ENCODE measurements at places on chromosomes 1 and 21.
A peak's percentile ranks its signal among the peaks of the same experiment; 100 is the strongest.

DNA sequence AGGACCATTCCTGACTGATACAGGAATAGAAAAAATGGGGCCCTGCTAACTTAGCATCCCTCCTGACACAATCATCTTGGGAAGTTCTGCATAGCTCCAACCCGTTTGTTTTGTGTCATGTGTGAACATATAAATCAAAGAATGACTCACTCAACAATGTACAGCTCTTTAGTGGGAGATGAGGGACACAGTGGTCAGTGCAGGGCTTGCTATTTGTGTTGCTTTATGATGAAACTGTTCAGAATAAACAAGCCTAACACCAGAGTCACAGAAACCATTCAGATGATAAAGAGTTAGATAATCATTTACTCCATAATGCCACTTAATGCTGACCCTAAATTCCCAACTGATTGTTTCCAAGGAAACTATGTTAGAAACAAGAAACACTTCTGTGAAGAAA lies 154.2 kb upstream of the ZNHIT6 start:
- DNase-seq: no peak

DNA sequence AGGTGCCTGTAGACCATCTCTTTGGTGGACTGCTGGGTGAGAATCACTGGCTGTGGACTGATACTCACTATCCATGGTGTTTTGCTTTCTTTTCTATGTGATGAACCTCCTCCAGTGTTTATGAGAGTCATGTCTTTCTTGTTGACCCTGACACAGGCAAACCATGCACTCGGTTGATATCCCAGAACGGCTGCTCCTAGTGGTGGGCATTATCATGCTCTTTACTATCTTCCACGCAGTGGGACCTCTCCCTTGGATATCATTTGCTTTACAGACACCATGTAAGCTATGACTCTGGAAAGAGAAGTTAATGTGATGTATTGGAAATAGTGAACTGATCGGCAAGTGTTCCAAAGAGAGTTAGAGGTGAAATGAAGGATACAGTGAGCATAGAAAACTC lies 1455.6 kb downstream of the BRINP3 start:
- no peak for DNase-seq

- no peak for DNase-seq
These were observed 832.3 kb downstream of the LTN1 start for GRCh38 chr21:28160378-28160777.

GRCh38 chr1:183522104-183522503 lies 49.8 kb downstream of the SMG7 start:
- DNase-seq: no peak

GRCh38 chr1:188708795-188709535 lies 1768.7 kb downstream of the BRINP3 start:
- no peak for DNase-seq

DNA sequence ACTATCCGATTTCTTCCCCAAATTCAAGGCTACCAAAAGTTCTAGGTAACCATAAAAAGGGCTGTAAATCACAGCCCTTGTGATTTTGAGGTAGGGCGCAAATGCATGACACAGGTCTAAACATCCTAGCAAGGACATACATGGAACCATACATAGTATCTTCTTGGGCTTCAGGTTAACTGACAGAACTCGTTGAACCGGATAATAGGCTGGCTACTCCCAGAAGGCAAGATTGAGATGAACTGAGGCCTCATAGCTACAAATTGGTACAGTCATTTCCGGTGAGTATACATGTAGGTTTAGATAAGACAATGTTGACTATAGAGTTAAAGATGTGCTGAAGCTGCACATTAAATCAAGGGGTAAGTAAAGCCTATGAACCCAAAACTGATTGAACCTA lies 27.3 kb upstream of the TP53BP2 start:
- DNase-seq: no peak

GRCh38 chr1:155607708-155608107 lies 2.3 kb upstream of the MSTO1 start:
- no peak for DNase-seq

DNA sequence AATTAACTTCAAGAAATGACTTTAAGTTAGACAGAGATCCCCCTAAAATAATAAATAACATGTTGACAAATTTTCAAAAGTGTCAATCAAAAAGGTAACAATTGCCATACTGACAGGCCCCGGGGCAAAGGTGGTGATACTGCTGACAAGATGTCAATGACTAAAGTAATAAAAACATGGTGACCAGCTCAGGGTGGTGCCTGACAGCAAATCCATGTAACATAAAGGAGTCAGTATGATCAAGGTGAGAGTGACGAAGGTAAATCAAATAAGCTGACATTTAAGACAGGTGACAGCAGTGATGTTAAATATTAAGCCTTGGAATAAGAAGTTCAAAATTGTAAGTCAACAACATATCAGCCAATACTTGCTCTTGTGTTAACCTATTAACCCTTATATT lies 387.5 kb downstream of the DPYD start:
- no peak for DNase-seq

DNA sequence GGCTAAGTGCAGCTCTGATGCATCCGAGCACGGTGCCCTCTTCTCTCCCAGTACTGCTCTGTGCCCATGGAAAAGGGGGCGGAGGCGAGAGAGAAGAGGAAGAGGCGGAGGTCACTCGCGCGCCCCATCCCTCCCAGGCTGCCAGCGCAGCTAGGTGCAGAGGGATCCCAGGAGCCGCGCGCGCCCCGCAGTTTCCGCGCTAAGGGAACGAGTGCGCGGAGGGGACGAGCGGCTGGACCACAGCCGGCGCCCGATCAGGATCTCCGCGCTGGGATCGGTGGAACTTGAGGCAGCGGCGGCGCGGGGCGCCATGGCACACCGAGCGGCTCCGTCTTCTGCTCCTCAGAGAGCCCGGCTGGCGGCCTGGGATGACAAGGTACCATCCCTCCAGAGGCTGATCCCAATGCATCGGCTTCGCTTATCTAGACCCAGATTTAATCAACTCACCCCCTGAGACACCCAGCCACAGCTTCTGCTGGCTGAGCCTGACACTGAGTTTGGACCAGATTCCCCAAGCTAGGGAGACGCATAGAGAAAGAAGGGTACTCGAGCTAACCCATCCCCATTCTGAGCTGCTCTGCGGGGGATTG lies at the start of gene PTGFR:
Gene PTGFR, plus strand, starts transcription at position 114 of the 590 bp plus-strand sequence. CDS start 1,770 bp downstream, outside the sequence.
- no peak for DNase-seq

- no peak for DNase-seq
These were observed 31.4 kb downstream of the IFI16 start for GRCh38 chr1:159040893-159041724.

DNA sequence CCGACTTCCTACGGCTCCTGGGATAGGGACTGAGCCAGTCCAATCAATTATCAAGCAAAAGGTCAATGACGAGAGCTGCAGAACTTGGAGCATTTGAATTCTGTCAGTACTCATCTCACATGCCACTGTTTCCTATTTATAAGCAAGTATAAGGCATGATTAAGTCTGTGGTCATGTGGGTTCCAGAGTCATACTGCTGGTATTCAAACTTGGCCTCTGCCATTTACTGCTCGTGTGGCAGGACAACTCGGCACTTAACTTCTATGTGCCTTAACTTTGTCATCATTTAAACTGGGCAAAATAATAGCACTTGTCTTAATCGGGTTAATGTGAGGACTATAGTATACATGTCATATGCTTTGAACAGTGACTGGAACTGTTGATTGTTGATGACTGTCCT lies 44.9 kb upstream of the TNFSF18 start:
- no peak for DNase-seq

GRCh38 chr1:29576510-29576909 lies 340.2 kb downstream of the PTPRU start:
- DNase-seq: no peak

DNA sequence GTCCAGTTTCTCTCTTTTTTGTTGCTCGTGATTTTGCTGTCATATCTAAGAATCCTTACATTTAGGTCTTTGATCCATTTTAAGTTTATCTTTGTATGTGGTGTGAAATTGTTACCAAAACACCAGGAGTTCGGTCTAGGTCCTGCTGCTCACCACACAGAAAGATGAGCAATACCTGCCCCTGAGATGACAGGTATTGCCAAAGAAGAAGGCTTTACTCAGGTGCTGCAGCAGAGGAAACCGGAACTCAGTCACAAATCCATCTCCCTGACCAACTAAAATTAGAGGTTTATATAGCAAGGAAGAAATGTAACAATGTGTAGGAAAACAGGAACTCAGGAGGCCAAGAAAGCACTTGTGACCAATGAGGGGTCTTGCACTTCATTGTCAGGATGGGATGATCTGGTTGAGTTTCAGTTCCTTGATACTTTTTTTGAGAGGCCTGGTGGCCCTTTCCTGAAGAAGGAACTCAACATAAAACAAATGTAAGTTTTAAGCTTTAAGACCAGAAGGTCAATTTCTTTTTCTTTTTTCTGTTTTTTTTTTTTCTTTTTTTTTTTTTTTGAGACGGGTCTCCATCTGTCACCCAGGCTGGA lies 16.5 kb upstream of the SETDB1 start:
- DNase-seq: no peak

DNA sequence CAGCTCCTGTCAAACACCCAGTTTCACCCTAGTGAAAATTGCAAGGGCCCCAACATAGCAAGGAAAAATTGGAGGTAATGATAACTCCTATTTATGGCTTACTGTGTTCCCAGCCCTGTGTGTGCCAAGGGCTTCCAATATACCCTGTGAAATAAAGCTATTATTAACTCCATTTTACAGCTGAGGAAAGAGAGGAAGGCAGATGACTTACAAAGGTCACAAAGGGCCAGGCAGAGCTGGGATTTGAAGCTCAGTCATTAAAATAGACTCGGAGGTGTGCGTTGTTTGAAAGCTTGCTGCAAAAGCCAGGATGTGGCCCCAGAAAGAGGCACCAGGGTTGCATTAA lies 20.2 kb upstream of the SDC3 start:
- DNase-seq: no peak

- no peak for DNase-seq
These were observed 9.1 kb upstream of the C1orf159 start for GRCh38 chr1:1124786-1125642.

DNA sequence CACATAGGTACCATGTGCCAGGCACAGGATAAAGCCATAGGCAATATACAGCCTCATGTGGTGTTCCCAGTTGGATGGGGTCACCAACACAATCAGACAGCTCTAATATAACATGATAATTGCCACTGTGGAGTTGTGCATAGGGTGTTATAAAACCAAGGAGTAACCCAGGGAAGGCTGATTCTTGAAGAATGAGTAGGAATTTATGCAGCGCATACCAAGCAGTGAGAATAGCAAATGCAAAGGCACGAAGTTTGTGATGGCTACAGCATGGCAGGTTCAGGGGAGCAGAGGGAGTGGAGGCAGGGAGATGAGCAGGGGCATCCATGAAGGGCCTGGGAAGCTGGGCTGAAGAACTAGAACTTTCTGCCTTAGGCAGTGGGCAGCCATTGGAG lies 20.4 kb upstream of the SLC2A1 start:
- no peak for DNase-seq

DNA sequence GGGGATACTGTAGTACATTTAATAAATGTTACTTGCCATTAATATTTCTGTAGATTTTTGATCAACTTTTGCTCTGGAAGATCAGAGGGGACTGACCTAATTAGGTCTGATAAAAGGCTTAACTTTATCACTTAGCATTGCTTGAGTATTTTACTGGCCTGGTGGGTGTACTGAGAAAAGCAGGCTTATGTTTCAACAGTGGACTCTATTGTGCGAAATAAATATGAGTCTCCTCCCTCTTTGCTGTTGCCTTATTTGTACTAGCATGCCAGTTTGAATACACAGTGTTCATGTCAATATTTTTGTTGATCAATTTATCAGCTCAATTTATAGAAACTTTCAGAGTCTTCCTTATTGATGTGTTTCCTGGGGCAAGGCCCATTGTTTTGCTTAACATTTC lies 49.1 kb downstream of the EBNA1BP2 start:
- DNase-seq: no peak

GRCh38 chr1:236864211-236864610 lies 69.1 kb downstream of the MTR start:
- DNase-seq: no peak

GRCh38 chr1:26289158-26290059 lies 9.5 kb downstream of the SH3BGRL3 start:
- DNase-seq: peak; percentile 37

DNA sequence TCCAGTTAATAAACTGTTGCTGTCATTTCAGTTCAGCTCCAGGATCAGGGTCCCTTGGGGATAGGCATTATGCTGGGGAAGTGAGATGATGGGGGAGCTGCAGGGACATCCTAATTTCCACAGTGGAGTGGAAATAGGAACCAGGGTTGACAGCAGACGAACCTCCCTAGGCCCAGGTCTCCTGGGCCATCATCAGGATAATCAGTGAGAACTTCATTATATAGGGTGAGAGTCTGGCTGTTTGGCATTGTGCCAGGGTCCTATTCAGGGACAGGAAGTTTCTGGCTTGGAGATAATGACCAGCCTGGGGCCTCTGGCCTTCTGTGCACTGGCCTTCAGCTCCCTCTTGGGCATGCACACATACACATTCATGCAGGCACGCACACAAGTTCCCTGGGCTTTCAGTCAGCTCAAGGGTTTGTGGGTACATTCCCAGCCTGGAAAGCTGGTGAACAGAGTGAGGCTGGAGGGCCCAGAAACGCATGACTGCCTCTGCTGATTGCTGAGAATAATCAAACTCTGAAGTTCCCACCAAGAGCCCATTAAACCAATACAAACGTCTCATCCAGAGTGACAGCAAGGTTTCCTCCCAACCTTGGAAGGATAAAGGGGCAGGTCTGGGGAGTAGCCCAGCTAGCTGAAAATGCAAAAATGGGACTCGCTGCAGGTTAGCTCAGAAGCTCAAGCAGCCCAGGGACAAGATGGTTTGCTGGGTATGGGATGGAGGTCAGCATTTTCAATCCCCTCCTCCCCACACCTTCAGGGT lies 13.9 kb upstream of the LRIG2 start:
- no peak for DNase-seq

- DNase-seq: no peak
These were observed 347.4 kb upstream of the PTBP2 start for GRCh38 chr1:96374076-96374762.

DNA sequence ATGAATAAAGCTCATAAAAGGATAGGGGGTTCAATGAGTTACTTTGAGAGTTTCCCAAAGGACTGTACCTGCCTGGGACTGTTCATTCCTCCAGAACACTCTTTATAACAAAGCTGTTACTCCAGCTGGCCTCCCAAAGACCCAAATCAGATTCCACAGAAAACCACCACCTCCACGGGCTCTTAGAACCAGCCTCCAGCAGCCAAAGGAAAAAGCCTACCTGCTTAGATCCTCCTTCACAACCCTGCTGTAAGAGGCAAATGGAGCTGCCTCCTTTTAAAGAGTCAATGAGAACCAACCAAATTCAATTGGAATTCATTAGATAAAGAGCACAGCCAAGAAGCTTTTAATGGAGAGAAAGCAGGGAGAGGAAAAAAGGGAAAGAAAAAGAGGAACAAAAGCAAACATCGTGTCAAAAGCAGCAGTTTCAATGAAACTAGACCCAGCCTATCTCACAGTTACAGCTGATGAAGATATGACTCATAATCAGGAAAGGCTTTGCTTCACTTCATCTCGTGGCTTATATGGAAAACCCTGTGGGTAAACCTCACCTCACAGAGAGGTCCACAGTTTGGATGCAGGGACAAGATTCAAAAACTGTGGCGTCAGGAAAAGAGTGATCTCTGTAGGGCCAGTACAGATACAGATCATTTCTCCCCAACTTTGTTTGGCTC lies 27.8 kb upstream of the FMO4 start:
- no peak for DNase-seq

GRCh38 chr1:212634252-212634651 lies 25.7 kb downstream of the ATF3 start:
- no peak for DNase-seq

GRCh38 chr1:16905110-16905867 lies 9.5 kb downstream of the RNU1-2 start:
- peak; percentile 37 for DNase-seq
